Astrocyte of the spinal cord (primary cell): ENCODE measurements at places on chromosomes 2 and 18.

DNA sequence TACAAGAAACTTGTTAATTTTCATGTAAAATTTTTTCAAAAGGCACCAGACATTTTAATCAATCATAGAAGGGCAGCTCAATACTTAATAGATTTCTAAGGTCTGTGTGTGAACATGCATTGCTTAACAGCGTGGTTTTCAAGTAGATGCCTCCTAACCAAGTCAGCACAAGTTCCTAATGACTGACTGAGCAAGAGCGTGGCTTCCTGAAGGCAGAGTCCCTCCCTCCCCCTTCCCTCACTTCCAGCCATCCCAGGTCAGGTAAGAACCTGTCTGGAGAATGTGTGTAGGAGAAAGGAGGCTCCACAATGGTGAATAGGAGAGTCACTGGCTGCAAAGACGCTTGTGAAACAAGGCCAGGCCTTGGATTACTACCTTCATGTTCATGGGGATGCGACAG is 33.5 kb upstream of the DAPL1 start:
- peak; percentile 38 for DNase-seq

DNA sequence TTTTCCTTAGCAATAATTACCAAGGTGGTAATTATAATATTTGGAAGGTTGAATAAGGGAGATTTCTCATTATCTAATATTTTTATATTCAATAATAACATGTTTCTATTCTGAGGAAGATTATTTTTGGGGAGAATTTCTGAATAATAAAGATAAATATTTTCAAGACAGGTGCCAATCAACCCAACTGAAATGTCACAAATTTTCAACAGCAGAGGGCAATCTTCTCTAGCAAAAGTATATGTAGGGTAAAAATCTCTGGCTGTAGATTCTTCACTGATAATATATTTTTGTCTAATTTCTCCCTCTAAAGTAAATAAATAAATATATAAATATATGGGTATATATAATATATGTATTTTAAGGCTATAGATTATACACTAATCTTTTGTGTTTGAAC is 1187.2 kb upstream of the CRIM1 start:
- DNase-seq = no peak

DNA sequence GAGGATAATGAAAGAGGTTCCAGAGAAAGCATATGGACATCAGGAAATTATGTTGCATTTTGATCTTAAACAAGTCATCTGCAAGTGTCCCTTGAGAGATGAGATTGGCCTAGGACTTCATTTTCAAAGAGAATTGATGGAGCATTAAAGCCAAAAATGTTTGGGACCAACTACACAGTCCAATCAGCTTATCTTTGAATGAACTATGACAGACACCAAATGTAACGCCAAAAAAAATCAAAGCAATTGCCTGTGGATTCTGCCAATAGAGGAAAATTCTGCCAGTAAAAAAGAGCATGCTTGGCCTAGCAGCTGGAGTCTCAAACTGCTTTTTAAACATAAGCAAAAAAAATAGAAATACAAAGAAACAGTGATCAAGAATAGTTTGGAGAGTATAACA is 594.5 kb upstream of the CHAC2 start:
- no peak for DNase-seq

GRCh38 chr2:121171625-121172119 is 113.3 kb downstream of the TFCP2L1 start:
- no peak for DNase-seq

DNA sequence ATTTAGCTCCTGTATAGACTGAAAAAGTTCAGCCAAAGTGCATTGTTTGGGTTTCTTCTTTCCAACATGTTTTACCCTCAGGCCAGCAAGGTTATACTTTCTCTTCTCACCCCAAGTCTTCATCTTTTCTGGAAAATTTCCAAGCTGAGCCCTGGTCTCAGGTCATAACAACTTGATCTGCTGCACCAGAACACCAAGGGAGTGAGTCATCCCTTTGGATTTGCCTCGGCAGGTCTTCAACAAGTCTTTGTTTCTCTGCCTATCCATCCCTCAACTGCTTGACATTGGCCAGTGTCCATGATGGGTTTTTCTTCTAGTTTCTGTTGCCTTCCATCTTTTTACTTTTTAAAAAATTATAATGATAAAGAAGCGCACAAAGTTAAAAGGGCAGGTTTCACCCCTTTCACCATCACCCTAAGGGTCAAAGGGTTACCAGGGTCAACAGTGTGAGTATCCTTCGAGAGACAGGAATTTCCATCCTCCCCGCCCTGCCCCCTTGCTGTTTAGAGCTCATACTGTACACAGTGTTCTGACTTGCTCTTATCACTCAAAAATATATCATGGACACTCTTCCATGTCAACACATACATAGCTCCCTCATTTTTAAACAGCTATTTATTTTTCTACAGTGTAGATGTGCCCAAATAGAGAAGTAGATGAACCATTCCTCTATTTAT is 5.7 kb upstream of the SPATS2L start:
- DNase-seq = peak; percentile 74

DNA sequence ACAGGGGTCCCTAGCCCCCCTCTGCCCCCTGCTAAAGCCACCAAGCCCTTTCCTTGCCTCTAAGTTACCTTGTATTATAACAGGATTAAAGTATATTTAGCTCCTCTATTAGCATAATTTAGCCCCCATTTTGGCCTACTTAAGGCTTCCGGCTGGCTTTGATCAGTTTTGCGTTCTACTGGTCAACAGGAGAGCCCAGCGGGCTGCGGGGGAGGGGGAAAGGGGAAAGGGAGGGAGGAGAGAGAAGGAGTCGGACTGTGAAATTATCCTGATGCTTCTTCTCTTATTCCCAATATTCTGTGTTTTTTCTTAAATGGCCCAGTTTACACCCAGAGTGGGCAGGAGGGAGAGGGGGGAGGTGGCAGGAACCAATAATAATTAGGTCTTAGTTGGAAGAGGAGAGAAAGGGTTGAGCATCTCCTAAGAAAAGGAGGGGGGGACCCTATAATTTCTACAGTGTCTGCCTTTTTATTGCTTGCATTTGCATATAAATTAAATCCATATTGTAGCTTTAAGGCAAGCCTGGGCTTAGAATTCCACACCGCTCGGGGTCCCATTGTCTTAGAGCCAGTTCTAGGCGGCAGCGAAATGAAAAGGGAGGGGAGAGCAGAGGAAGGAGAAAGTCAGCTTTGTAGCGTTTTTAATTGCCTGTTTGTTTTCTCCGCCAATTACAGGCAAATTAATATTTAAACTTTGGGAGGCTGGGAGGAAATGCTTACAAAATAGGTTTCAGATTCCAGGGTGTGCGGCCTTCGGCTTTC is 39.6 kb downstream of the EN1 start:
- no peak for DNase-seq

- DNase-seq = no peak
Measured at GRCh38 chr2:179671043-179671981, 190.1 kb downstream of the ZNF385B start.

GRCh38 chr2:11624893-11625292 is 45.1 kb downstream of the NTSR2 start:
- DNase-seq = no peak

GRCh38 chr18:7488571-7488970 is 78.5 kb upstream of the PTPRM start:
- DNase-seq = no peak

DNA sequence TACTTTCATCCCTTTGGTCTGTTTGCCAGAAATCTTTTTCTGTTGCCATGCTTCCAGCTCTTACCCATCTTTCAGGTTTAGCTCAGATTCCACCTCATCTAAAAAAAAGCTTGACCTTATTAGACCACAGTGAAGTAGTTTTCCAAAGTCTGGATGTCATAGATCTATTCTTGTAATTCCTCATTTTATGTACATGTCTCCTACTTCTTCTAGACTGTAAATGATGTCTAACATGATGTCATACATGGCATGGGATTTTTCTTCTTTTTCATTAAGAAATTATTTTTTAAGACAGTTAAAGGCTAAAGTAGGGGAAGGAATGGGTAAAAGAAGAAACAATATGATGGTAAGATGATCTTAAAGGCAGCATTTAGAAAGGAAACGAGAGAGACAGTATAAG is 11.3 kb downstream of the GLS start:
- no peak for DNase-seq

DNA sequence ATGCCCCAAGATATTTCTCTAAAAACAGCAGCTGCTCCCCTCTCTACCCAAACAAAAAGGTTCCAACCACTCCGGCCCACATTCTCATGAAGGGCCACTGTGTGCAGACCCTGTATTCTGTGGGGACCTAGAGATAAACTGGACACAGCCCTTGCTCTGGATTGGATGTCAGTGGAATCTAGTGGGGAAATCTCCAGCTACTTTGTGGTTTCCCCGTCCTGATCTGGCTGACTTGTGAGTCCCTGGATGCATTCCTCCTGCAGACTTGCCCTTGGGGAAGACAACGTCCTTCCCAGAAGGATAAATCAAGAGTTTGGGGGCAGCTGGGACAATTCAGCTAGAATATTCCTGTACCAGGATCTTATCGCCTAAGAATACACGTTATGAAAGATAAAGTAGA is 151.1 kb downstream of the FSHR start:
- peak; percentile 5 for DNase-seq

DNA sequence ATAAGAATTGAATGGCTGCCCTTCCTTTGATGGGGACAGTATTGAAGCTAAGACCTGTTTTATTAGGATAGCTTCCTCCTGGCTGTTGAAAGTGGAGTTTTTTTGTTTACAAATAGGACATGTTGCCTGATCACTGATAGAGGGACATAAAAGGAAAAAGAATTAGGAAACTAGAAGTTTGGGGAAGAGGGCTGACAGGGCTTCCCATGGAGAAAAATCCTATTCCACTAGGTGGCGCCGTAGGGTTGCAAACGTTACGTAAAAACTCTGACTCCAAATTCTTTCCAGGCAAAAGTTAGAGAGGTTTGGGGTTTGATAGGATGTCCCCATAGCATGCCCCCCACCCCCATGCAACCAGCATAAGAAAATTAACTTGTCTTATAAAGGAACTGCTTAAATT is 11.1 kb upstream of the RBFA start:
- DNase-seq = no peak

GRCh38 chr2:31729065-31729439 is 148.3 kb upstream of the SRD5A2 start:
- DNase-seq = no peak

DNA sequence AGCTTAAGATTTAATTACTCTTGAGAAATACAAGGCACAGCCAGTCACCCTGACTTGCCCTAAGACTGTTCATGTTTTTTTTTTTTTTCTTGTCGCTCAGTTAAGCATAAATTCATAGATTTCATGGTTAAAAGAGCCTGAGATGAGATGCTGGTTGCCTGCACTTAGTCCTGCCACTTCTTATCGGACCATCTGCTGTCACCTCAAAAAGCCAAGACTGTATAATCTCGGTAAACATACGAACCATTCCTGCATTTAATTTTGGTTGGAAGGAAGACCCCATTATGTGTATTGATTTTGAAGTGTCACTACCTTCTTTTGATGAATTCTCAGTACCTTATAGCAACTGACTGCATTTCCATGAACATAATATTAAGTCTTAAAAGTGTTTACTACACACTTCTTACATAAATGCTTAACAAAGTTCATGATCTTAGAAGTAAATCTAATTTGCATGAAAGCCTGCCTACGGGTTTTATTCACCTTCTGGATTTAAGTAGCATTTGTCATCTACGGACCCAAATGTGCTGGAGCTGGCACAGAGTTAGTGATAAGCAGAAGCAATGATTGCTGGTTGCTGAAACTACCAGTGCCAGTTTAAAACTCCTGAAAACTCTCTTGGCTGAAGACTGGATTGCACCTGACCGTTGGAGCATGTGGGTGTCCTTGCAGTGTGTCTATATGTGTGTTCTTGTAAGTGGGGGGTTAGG is 843.4 kb downstream of the TMEM182 start:
- no peak for DNase-seq

GRCh38 chr18:7256618-7257425 is 25.9 kb downstream of the LRRC30 start:
- no peak for DNase-seq
